ENCODE measurements at places on chromosomes 11 and 22. TPM values are rescaled to one million over a fixed set of nuclear protein-coding genes. Genes with fewer than 3 reads are reported as not detected.

BTBD18 gene
- total RNA-seq, result not detected

C11orf97 gene
- total RNA-seq, result not detected

ACTN3 gene
- under 0.01 TPM for total RNA-seq

SLC5A4 gene
- not detected for total RNA-seq
